Stimulated activated naive CD8-positive, alpha-beta T cell treated with anti-CD3 and anti-CD28 coated beads, Interleukin-15, Interleukin-2, amounts not matched to agents 100 U/mL and 50 U/mL, for 24 hours (primary cell): ENCODE measurements at places on chromosomes 4 and X.

GRCh38 chr4:65651751-65652150, 18.5 kb downstream of the EPHA5 start:
- no peak for DNase-seq

DNA sequence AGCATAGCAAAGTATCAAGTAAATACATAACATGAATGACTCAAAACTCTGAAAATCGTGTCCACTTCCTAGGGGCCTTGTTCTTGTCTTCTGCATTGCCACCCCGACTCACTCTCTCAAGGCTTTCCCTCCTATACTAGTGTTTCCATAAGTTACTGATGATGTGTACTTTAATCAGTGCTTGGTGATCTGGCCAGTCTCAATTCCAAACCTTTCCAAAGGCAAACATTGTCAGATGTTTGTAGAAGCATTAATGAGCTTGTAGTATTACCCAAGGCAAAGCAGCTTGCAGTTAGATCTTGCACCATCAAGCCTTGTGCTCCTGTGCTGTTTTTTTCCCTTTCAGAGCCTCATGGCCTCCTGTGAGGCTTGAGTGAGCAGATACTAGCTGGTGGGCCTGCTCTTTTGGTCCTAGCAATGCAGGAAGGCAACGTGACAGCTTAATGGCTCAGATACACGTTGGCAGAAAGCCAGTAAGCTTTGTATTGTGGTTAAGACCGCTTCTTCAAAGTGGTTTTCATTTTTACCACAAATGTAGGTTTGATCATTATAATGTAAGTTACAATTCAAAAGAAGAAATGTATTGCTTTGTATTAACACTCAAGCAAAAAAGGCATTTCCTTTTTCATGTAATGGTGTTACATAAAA, 51.8 kb downstream of the RBPJ start:
- DNase-seq, result peak; percentile 49

DNA sequence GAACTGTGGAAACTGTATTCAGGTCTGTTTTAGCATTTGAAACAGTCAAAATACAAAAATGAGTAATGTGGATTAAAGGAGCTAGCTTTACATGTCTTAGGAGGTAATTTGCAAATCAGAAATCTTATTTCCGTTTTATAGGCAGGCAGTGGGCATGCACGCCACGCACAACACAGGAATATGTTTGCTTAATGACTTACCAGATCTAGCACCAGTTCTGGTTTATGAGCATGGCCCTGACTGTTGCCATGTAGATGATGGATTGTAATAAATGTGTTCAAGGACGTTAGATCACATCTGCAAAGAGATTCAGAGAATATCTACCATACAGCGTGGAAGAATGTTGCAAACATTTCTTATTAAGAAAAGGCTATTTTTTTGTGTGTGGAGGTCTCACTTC, 344.5 kb upstream of the NR3C2 start:
- no peak for DNase-seq

- DNase-seq, result no peak
These were observed 101.0 kb downstream of the OPHN1 start for GRCh38 chrX:68332201-68332731.

DNA sequence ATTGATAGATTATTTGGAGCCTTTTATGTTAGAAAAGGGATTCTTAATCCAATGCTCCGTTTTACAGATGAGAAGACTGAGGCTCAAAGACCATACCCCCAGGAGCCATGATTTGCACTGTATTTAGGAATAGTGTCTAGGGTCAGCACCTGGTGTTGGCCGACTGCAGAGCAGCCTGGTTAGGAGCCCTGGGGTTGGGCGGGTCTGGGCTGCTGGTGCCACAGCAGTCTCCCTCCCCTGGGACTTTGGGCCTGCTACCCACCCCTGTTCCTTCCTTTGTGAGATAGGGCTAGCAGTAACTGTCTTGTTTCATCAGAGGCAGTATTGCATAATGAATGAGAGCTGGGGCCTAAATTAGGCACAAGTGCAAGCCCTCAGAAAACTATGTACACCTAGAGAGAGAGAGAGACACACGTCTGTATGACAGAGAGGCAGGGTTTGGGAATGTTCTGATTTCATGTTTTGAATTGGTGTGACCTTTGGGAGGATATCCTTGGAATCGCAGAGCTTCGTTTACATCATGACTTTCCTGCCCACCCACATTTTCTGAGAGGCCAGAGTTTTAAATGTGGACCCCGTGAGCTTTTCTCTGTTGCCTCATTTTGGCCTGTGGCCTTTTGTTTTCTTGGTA, 111.7 kb downstream of the PTTG2 start:
- no peak for DNase-seq

- no peak for DNase-seq
These were observed 61.8 kb upstream of the COX18 start for GRCh38 chr4:73131281-73131680.

DNA sequence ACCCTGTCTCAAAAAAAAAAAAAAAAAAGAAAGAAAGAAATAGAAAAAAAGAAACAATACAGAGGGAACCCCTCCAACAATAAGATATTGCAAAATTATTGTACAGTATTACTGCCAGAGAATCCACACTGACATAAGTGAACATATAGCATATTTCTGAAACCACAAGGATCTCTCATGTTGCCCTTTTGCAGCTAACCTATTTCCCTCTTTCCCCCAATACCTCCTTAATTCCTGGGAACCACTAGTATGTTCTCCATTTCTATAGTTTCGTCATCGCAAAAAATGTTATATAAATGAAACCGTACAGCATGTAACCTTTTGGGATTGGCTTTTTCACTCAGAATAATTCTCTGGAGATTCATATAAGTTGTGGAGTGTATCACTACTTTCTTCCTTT, 20.0 kb upstream of the BMP2K start:
- no peak for DNase-seq

DNA sequence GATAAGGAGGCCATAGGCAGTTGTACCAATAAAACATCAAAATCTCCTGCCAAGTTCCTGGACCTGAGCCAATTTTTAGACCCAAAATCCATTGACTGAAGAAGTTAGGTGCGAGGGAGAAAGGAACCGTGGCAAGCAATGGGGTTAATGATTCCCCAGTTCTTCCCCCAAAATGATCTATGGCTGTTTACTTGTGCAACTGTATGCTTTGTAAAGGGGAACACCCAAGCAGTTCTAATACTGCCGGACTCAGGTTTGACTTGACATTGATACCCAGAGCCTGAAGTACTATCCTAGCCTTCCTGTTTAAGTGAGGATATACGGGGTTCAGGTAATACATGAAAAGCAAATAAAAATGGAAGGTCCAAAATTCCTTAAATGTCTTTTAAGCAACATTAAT, 6.7 kb upstream of the EIF4E start:
- DNase-seq, result no peak

GRCh38 chr4:112279882-112280315, 5.8 kb downstream of the TIFA start:
- no peak for DNase-seq

GRCh38 chrX:38103857-38104812, 97.8 kb downstream of the SYTL5 start:
- no peak for DNase-seq

- DNase-seq, result no peak
These were observed 46.2 kb downstream of the SEPTIN11 start for GRCh38 chr4:76995776-76996175.

DNA sequence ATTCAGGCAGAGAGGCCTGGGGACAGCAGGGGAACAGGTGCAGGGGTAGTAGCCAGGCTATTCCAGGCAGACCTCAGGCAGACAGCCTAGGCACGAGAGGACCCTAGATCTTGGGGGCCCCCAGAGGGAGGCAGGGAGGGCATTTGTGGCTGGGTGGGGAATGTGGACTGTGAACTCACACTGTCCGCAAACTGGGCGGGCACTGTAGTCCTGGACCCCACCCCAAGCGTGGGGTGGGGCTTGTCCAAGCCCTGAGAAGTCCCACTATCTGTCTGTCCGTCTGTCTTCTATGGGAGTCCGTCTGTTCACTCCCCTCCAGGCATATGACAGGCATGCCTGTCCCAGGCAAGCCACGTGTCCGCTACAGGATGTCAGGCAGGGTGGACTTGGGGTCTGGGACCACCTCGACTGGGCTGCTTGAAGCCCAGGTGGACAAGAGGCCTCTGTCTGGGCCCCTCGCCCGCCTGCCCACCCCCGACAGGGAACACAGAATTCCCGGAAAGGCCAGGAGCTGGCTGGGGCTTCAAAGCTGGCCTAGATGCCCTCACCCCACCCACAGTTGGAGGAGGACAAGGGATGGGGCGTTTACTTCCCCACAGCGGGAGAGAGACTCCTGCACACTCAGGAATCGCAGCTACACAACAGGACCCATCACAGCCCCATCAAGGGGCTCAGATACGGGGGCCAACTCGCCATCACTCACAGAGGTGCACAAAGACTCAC, at the start of gene SLC38A5:
SLC38A5 (minus strand) TSS at position 151 of the 723 bp plus-strand sequence. CDS start 2,336 bp downstream, outside the sequence.
- no peak for DNase-seq

GRCh38 chr4:173507471-173508385, 22.3 kb downstream of the HAND2 start:
- DNase-seq, result no peak

DNA sequence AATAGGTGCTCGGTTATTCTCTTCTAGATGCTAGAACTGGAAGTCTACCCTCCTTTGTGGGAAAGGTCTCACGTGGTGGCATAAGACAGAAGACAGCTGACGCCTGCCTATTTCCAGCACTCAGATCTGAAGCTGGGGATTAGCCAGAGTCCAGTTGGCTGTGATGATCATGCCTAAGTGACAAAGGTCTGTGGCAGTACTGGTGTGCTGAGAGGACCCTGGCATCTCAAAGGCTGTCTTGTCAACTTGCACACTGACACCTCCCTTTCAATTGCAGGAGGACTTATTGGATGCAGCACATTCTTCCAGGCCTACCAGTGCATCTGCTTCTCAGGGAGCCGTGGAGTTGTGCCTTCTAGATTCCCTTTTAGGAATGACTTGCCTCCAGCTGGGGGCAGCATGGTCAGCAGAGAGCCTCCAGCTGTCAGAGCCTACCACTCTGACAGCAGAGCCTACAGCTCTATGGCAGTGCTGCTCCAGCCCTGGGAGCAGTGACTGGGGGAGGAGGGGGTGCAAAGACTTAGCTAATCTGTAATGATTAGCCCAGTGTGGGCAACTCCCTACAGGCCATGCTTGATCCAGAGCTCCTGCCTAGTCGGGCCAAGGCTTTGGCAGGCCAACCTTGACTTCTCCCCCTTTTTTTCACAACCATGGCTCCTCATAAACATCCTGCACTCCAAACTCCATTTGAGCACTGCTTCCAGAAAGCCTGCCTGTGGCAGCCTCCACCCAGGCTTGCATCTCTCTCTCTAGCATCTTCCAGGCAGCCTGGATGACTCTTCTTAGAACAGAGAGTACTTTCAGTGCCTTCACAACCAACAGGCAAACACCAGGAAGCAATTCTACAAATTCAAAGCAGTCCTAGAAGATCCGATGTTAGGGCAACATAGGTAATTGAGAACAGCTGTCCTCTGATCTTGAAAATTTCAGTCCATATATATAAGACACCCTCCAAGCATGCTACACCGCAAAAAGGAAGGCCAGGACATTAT, 13.8 kb upstream of the FGFBP2 start:
- no peak for DNase-seq

DNA sequence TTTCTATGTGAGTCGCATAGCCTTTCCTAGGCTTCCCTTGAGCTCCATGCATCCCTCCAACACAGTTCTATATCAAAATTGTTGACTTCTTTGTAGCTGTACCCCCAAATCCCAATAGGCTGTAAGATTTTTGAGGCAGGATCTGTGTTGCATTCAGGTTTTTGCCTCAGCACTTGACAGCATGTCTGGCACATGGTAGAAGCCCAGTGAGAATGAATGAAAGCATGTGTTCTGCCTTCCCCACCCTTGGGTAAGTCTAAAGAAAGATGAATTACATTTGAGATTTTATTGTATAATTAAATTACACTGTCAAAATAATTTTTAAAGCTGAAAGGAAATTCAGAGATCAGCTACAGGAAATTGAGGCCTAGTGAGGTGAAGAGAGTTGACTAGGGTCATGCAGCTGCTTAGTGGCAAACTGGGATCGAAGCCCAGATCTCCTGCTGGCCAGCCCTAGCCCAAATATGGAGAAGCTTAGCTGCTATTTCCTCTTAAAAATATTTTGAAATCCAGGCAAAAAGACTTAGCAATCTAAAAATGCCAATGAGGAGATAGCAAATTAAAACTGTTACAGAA, 122.5 kb downstream of the SPATA18 start:
- no peak for DNase-seq

DNA sequence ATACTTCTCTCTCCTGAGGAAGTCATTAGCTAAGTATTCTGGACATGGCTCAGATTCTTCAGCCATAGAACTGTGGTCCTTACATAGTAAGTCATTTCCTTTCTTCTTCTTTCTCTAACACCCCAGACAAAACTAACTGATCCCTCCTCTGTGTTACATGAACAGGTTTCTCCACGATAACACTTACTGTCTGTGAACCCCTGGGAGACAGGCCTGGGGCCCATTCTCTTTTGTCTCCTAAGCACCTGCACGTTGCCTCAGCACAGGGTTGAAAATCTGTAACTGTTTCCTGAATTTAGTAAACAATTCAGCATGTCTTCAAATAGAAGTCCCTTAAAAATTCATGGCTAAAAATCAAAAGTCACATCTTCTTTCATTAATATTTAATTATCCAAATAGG, 24.7 kb downstream of the APBB2 start:
- DNase-seq, result no peak

DNA sequence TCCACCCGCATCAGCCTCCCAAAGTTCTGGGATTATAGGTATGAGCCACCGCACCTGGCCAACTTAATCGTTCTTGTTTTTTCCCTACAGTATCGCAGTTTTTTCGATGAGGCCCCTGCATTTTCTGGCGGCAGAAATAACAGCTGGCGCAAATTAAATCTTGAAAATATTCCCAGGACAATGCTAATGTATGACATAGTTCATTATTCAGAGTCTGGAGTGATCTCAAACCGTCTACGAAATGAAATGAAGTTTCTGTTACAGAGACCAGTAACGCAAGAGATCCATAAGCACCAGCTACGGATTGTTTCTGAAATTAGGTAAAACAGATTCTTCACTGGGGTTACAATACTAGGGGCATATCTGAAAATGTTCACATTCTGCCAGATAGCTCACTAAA, 27.3 kb downstream of the CXorf58 start:
- no peak for DNase-seq

DNA sequence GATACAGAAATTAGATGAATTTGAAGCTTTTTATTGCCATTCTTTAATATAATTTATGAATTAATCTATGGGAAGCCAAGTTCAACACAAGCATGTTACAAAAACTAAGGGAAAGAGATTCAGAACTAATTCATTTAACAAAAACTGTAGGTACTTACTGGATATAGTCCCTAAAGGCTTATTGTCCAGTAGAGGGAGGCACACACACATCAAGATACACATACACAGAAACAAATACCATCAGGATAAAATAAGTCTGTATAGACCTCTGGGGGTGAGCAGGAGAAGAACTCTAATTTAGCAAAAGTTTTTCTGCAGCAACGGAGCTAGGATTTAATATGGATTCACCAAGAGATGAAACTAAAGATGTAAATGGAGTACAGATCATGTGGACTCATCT, 83.0 kb upstream of the IL13RA1 start:
- no peak for DNase-seq

DNA sequence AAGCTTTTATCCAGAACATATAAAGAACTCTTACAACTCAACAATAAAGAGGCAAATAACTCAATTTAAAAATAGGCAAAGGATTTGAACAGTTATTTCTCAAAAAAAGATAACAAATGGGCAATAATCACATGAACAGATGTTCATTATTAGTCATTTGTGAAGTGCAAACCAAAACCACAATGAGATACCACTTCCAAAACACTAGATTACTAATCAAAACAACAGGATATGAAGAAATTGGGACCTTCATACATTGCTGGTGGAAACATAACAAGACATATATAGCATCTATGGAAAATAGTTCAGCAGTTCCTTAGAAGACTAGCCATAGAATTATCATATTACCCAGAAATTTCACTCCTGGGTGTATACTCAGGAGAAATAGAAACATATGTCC, 224.6 kb downstream of the FBXO8 start:
- no peak for DNase-seq

- DNase-seq, result peak; percentile 33
These were observed 61.9 kb upstream of the LAS1L start for GRCh38 chrX:65596270-65597034.
